ENCODE measurements at places on chromosomes 2 and 18.

DNA sequence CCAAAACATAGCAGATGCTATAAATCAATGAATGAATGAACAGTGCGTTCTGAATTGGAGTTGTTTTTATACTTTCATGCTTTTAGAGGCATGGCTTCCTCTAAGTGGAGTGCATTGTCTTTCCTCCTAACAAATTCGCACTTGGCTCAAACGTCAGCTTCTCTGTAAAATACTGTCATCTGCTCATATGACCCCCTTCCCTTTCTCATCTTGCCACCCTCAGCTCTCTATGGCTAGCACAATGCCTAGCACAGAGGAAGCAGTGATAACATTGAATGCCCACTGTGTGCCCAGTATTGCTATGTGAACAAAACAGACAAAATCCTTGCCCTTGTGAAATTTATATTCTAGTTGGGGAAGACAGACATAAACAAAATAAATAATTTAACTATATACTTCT is 258.8 kb downstream of the MREG start:
- no peak for DNase-seq

DNA sequence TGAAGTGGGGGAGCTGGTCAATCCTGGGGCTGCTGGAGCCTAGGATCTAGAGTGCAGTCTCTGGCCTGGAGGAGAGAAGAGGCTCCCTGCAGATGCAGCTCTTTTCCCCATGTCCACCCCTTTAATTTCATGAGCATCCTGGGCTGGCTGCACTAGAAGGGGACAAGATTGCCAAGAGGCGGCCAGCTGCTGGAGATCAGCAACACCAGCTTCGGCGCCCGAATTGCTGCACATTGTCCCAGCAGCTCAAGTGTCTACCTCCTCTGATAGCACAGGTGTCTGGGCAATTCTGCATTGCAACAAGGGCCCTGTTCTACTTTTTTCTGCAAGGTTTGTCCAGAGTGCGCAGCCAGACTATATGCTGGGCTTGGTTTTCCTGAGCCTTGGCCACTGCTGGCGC is 125.7 kb downstream of the AGAP1 start:
- DNase-seq, result no peak

GRCh38 chr2:236813766-236814165 is 244.1 kb downstream of the ACKR3 start:
- no peak for DNase-seq

DNA sequence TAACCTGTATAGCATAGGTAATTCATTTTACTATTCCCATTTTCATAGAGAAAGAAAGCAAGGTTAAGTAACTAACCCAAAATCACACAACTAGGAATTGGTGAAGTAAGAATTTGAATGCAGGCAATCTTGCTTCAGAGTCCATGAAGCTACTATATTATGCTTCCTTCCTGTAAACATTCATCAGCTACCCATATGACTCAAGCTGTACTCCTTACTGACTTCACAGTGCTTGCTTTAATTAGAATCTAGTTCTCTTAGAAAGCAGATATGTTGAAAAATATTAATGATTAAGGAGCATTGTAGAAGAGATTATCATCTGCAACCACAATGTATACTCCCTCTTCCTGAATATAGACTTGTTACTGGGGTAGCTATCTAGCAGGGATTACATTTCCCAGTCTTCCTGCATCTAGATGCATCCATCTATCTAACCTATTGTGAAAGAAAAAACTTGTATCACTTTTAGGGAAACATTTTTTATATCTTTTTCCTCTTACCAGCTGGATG is 961.6 kb upstream of the CHAC2 start:
- peak; percentile 19 for DNase-seq

DNA sequence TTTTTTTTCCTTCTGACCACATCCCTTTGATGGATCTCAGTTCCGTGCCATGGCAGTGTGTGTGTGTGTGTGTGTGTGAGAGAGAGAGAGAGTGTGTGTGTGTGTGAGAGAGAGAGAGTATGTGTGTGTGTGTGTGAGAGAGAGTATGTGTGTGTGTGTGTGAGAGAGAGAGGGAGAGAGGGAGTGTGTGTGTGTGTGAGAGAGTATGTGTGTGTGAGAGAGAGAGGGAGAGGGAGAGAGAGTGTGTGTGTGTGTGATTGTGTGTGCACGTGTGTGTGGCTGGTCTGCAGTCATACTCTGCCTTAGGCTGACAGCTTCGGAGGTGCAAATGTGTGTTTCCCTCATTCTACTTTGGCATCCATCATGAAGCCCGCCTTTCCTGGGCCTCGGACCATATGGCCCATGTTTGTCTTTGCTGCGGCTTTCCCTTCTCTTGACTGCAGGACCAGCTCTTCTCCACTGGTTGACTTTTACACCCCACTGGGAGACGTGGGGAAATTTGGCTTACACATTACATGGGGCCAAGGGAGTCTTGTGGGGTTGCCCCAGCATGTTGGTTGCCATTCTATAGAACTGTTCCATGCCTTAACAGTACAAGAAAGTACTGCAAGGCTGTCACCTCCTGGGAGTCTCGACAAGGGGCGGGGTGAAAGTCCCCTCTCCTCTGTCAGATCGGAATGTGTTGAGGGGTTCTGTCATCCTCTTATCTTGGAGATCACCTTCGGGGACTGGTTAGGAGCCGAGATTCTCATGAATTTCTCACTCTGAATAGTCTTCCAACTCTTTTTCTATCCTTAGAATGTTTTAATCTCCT is 21.6 kb downstream of the TSN start:
- DNase-seq, result peak; percentile 37

GRCh38 chr2:134253804-134254203 is at the start of gene MGAT5:
Gene MGAT5 (plus strand): TSS chr2:134254072. CDS start chr2:134254404, 332 bp downstream.
- DNase-seq, result no peak
